ENCODE measurements at places on chromosomes 5 and 9. TPM values are rescaled to one million over a fixed set of nuclear protein-coding genes. Genes with fewer than 3 reads are reported as not detected.

DNA sequence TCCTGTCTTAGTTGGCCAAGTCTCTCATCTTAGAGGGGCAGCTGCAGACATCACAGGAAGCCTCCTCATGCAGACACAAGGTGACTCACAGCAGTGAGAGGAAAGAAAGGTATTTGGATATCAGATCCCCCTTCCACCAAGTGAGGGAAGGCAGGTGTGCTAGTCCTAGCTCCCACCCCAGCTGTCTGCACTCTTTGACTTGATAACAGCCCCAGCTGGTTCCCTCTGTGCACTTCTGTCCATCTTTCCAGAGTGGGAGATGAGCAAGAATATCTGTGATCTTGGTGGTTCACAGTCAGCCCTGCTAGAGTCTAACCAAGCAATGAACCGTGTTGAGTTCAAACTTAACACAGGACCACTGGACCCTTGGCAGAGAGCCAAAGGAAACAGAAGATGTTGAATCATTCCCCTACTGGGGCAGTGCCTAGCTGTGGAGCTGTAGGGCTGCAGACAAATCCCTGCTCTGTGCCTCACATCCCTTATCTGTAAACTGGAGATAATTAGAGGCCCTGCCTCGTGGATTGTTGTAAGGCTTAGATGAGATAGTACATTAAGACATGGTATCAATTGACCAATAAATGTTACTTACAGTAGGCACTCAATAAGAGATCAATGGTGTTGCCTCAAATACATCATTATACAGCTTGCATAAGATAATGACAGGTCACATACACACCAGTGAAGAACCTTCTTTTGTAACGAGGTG, 39.1 kb downstream of the SH3RF2 start:
- DNase-seq, result no peak

DNA sequence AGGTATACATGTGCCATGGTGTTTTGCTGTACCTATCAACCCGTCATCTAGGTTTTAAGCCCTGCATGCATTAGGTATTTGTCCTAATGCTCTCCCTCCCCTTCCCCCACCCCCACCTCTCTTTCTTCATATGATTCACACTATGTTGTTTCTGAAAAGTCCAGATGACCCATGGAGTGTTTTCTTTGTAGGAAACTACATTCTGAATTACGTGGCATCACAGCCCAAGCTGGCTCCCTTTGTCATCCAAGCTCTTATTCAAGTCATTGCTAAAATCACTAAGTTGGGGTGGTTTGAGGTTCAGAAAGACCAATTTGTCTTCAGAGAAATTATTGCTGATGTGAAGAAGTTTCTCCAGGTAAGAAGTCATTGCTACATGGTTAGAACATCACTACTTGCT, 30.4 kb downstream of the RANBP17 start:
- no peak for DNase-seq

DNA sequence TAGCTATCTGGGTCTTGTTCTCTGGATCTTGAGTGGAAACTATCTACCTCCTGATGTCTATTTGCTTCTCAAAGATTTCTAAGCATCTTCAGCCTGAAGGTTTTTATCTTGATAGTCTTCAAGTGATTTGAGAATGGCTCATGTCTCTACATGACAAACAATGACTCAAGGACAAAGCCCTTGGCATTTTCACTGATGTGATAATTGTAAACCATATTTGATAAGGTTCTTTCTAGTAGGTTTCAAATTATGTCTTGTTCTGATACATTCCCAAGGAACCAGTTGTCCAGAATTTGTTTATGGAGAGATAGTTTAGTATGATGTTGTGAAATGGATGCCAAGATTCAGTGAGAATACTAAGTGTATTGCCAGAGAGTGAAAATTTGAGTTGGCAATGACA, 1079.3 kb upstream of the CDH9 start:
- no peak for DNase-seq

DNA sequence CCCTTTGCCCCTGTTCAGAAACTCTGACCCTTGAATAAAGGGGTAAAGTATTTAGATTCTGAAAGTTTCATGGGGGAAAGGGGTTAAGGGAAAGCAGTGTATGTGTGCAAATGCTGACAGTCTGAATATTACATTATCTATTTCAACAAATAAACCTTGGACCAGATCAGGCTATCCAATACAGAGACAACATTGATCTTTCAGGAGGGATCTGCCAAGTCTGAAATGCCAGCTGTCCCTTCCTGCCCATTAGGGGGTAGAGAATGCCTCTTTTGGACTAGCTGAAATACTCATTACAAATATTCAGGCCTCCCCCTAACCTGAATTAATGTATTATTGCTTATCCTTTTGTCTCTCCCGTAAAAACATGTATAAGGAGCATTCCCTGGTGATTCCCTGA, 219.5 kb downstream of the NR3C1 start:
- no peak for DNase-seq

DNA sequence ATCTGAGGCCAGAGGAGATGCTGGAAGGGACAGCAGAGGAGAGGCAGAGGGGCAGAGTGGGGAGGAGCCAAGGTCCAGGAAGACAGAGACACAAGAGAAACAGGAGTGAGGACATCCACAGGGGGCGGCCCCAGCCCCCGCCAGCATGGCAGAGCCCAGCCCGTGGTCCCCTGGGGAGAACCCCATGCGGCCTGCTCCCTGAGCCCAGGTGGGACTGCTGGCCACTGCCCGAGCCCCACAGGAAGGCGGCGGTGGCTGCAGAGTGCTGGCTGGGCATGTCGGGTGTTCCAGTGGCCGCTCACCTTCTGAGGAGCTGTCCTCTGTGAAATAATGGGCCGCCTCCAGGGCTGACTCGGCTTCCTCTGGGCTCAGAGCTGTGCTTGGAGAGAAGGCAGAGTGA, 8.9 kb upstream of the MRNIP start:
- DNase-seq, result no peak

DNA sequence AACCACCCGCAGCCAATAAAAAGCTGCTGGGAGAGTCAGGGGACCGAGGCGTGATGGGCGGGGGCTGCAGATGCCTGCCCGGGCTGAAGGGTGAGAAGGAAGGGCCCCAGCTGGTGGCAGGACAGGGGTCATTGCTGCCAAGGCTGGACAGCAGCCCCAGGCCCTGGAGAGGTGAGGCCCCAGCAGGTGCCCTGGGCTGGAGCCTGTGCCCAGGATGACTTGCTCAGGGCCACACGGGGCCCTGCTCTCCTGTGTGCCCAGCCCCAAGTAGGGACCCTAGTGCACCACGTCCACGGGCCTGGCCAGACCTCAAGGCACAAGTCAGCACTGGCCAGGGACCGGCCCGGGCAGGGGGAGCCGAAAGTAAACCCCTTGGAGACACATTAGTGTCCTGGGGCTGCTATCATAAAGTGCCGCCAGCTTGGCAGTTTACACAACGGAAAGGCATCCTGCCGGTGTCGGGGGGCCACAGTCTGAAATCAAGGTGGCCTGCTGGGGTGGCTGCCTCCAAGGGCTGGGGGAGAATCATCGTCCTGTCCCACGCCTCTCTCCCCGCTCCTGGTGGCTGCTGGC, 22.0 kb downstream of the LHX3 start:
- DNase-seq, result no peak

- no peak for DNase-seq
Observed at GRCh38 chr5:74401946-74402320, 238.6 kb downstream of the ENC1 start.

- no peak for DNase-seq
Observed at GRCh38 chr5:127038550-127038949, 8.2 kb upstream of the MARCHF3 start.

- DNase-seq, result no peak
Observed at GRCh38 chr5:174622067-174622466, 102.3 kb upstream of the MSX2 start.

GRCh38 chr9:78383130-78383529, 86.2 kb downstream of the PSAT1 start:
- DNase-seq, result no peak

DNA sequence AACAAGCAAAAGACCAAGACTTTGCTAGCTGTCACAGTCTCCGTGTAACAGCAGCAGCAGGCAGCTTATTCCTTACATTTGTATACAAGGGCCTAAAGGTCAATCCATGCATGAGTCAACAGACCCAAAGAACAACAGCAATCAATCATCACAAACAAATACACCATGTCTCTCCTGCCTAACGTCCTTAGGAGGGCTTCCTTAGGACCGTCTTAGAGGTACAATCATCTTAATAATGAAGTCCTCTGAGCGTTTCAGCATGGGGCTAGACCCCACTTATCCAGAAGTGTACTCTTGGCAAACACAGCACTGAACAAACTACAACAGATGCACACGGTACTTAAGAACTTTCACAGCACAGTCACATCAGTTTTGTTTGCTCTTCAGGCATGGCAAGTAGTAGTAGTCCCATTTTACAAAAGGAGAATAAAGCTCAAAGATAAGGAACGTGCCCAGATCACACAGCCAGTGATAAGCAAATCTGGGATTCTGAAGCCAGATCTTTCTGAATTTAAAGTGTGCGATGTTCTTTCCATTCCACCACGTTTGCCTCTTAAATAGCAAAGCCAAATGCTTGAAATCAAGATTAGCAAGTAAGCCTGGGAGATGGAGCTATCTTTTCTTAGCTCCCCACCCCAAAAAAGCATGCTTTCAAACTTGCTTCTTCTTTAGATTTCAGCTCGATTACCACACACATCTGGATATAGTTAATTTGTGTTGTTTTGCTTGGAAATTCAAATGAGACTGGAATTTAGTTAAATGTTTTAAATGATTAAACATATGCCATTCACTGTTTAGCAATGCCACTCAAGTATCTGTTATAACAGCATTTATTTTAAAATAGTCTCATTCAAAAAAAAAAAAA, 24.2 kb downstream of the PSMB7 start:
- DNase-seq, result no peak

DNA sequence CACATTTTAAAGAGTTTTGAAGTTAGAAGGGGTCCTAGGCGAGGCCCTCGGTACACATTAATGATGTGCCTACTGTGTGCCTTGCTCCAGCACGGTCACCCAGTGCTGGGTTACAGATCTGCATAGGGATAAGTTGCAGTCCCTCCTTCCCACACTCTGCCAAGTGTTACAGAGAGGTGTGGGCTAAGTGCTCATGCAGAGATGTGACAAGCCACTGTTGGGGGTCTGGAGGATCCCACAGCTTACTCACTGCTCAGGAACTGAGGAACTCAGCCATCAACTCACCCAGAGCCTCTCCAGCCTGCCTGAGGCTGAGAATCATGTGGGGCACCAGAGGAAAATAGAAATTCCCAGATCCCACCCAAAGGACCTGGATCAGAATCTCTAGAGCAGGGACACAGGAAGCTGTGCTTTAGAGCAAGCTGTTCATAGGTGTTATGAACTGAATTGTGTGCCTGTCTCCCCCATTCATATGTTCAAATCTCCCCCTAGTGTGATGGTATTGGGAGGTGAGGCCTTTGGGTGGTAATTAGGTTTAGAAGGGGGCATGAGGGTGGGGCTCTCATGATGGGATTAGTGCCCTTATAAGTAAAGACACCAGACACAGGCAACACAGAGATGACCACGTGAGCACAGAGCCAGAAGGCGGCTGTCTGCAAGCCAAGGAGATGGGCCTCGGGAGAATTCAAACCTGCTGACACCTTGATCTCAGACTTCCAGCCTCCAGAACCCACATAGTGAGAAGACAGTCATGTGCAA, 164.1 kb downstream of the HSD17B3 start:
- DNase-seq, result no peak

GRCh38 chr5:12095808-12096281, 191.6 kb upstream of the CTNND2 start:
- DNase-seq, result no peak

GRCh38 chr9:100083448-100084127, 15.2 kb downstream of the ERP44 start:
- no peak for DNase-seq

The GABRA1 gene
- polyA plus RNA-seq, result 0.88 TPM

The ANKRD33B gene
- polyA plus RNA-seq, result 0.58 TPM

The OMD gene
- polyA plus RNA-seq, result 1.4 TPM

The NRARP gene
- polyA plus RNA-seq, result 14.7 TPM

The FST gene
- 1.2 TPM for polyA plus RNA-seq

The ZSWIM6 gene
- 26.1 TPM for polyA plus RNA-seq

The SNCAIP gene
- polyA plus RNA-seq, result 16.5 TPM
